ENCODE measurements at places on chromosomes 1 and 21.

DNA sequence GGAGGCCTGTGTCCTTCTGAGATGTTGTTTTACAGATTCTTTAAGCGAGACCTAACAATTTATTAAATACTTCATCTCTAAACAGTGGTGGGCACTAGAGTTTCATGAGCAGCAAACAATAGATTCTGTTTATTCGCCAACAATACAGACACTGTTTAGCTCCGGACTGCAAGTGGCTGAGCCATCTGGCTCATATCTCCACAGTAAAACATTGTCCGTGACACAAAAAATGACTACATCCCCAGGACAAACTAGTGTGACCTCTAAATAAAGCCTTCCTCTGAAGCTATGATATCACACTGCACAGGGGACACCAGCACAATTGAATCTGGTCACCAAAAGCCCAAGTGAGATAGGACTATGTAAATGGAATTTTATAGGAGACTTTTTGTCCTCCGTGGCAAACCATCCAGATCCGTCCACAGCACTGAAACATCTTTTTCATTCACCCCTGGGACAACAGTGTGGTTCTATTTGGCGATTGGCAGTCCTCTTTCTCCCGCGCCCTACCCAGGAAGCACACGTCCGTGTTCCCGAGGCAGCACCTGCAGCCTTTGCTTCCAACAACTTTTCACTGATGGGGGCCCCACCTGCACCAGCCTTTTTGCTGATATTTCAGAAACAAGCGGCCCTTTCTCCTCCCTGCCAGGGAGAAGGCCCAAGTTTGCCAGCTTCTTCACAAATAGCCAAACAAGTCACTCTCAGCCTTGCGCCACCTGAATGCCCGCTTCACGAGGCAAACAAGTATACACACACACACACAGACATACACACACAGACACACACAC is 47.4 kb downstream of the OLIG1 start:
- DNase-seq: no peak

DNA sequence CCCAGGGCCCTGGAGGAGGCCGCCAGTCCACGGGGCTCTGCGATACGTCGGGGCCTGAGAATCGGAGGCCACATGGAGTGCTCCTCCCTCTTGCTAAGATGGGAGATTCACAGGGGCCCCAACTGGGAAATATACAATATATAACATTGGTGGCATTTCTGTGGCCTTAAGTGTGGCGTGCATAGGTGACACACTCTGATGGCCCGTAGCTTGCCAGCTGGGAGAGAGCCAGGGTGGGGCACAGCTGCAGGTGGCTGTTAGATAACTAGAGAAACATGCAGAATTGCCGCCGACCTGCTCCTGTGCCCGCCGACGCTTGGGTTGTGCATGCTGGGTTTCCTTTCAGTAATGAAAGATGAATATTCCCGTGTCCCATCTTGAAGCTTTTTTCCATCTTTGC is 30.1 kb downstream of the UMODL1 start:
- no peak for DNase-seq

DNA sequence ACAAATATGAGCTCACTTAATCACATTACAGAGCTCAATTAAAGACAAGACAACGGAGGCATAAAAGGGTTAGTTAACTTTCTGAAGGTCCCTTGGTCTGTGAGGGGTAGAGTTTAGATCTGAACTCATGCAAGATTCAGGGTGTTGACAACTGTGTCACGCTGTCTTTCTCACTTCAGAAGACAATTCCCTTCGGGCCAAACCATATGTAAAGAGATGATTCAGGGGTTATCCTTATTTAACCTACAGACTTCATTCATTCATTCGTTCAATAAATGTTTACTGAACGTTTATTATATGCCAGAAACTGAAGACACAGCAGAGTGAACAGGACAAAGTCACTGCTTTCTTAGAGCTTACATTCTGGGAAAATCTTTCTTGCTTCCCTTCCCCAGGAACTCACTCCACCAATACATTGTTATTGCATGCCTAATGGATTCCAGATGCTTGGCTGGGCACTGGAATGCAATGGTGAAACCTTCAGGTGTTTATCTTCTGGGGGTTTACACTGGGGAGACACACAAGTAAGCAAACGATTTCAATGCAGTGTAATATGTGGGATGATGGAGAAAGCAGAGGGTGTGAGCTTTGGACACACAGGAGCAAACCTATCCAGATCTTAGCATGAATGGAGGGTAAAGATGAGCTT is 6.4 kb downstream of the XCL1 start:
- DNase-seq: no peak

DNA sequence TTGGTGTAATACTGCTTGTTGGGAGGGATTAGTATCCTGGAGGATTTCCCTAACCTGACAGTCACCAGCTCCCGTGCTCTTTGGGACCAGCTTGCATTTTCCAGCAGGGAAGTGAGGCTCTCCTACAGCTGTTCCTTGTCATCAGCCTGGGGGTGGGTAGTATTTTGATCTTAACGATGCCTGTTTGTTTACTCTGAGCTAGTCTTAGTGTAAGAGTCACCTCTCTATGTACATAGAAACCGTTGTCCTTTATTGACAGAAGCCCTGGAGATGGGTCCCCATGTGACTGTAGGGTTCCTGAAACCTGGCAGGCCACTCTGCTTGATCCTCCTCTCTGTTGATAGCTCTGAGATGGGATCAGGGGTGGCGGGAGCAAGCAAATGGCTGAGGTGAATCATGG is 58.0 kb downstream of the ACP6 start:
- no peak for DNase-seq

DNA sequence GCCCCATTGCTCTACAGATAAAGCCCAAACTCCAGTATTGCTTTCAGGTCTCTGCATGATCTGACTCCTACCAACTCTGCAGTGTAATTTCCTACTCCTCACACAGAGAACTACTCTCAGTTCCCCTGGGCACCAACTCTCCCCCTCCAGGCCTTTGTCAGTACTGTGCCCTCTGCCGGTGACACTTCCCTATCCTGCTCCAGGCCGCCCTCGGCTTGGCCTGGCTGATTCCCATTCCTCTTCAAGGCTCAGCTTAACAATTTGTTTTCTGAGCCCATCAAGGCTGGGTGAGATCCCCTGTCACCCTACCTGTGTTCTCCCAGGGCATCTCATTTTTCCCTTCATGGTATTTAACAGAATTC is 2.6 kb downstream of the SLAMF8 start:
- no peak for DNase-seq

GRCh38 chr1:62336995-62337705 is 17.9 kb upstream of the KANK4 start:
- no peak for DNase-seq

DNA sequence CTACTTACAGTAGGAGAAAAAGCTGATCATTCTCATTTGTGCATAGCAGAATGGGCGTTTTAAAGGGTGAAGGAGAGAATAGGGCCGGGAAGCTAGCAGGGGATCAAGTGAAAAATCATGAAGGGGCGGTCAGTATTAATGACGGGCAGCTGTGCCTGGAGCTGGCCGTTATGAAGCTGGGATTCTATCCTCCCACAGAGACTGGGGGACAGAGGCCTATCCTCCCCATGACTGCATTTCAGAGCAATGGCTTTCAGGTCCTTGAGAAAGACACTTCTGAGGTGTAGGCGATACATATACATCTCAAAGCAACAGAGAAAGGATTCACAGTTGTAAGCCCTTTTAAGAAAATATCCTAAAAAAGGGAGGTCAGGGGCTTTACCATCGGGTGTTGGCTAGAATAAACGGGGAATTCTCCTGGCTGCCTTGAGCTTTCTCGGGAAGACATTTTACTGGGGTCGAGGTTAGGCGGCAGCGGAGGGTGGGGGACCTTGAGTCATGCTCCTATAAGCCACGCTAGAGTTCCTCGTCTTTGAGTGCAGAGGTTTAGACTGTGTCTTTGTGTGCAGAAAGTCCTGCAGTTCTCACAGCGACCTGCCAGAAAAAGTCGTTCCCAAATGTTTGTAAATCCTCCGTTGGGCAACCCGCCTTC is 559 bp upstream of the MTARC2 start:
- no peak for DNase-seq

- DNase-seq: no peak
Observed at GRCh38 chr1:224525411-224526040, 90.6 kb upstream of the CNIH3 start.

DNA sequence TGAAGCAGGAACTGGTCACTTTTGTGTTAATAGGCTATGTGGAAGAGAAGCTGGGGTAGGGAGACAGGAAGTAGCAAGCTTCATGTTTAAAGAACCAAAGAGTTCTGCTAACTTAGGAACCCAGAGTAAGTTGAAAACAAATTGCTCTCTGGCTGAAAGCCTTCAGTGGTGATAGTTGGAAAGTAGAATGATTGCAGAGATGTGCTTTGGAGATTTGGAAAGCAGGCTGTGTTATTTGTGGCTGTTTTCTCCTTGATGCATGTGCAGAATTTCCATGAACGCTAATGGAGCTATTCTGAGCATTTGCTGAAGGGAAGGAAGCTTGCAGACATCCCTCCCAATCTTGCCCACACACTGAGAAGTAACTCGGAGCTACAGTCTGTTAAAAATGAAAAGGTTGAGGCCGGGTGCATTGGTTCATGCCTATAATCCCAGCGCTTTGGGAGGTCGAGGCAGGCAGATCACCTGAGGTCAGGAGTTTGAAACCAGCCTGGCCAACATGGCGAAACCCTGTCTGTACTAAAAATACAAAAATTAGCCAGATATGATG is 45.7 kb downstream of the TCEANC2 start:
- no peak for DNase-seq

- DNase-seq: no peak
Observed at GRCh38 chr1:31054349-31054748, 11.2 kb downstream of the PUM1 start.

GRCh38 chr1:16351456-16351993 is 755 bp downstream of the FBXO42 start:
- DNase-seq: no peak

GRCh38 chr21:36744560-36745231 is 45.8 kb downstream of the SIM2 start:
- no peak for DNase-seq

GRCh38 chr1:235018161-235018560 is 110.5 kb downstream of the TOMM20 start:
- DNase-seq: no peak

DNA sequence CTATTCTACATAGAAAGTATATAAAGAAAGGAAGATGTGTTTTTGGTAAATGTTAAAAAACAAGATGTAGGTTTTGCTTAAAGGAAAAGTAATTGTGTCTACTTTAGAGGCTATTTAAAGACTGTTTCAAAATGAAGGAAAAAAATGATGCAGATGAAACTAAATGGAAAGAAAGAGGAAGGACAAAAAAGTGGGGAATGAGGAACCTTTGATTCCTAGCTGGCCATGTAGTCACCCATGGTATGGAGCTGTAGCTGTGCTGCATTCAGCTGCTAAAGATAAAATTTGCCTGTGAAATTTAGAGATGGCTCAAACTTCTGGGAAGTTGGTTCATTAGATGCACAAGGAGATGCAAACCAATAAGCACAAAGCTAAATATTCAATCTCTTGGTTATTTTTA is 86.8 kb upstream of the SERBP1 start:
- DNase-seq: no peak

- no peak for DNase-seq
Observed at GRCh38 chr1:172255223-172255560, 165.3 kb upstream of the C1orf105 start.

DNA sequence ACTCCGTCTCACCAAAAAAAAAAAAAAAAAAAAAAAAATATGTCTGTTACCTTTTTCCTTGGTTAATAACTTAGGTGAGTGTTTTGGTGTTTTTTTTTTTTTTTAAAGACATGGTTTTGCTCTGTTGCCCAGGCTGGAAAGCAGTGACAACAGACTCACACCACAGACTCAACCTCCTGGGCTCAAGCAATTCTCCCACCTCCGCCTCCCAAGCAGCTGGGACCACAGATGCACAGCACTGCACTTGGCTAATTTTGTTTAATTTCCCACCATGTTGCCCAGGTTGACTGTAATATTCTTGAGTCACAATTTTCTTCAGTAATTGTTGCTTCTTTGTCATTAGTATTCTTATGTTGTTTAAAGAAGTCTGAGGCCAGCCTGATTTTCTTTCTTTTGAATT is 149.2 kb upstream of the SYT6 start:
- DNase-seq: no peak

DNA sequence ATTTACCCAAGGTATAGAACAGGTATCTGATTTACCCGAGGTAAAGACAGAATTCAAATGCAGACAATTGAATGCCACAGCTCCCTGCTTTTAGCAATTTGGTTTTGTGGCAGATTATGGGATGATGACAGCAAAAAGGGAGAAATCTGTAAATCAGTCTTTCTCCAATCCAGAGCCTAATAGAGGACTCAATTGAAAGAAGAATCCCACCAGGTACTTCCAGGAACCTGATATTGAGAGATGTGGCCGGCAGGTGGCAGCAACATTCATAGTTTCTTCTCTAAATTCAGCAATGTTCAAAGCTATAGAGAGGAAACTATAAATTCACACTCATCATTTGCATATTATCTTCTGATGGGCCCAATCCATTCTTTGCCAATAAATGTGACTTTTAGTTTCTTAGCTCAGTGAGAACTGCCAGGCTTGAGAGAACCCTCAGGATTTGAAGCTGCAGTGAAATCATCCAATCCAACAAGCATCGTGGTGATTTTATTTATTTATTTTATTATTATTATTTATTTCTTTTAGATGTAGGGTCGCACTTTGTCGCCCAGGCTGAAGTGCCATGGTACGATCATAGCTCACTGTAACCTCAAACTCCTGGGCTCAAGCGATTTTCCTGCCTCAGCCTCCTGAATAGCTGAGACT is 9.8 kb upstream of the PHACTR4 start:
- peak; percentile 78 for DNase-seq

DNA sequence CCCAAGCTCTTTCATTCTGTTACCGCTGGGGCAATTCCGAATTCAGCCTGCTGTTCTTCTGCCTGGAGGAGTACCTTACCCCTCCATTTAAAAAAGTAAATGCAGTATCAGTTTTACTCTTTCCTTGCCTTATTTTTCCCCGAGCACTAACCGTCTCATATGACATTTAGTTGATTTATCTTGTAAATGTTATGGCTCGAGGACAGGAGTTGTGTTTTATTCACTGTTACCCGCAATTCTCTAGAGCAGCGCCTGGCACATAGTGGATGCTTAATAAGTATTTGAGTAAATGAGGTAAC is 425 bp upstream of the TADA1 start:
- DNase-seq: no peak

DNA sequence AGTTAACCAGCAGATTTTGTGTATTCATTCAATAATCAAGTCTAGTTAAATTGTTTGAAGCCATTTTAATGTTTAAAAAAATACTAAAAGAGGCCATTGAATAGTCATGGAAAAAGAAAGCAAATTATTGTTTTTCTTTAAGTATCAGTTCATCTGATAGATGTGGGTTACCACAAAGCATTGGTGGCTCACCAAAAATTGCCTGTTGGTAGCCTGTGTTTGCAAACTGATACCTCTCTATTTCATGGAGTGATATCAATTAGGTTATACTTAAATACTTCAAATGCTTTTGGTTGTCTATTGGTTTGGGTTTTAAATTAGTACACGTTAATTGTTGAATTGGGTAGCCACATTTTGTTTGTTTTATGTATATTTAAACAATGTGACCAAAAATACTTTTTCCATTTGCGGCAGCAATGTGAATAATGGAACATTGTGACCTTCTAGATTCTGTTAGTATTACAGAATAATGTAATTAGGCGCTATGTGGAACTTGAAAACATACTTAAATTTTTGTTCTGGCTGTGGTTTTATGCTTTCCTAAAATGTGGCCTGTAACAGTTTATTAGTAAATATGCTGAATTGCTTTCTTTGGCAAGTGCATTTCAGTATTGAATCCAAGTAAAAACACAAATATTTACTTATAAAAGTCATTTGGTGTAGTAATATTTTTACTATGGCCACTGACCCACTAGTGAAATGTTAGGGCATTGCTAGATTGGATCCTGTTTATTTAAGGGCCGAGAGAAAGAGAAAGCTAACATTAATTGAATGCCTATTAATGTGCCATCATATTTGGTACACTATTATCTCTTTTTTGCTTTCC is 37.1 kb upstream of the NBL1 start:
- DNase-seq: peak; percentile 58
